ENCODE measurements at places on chromosomes 16 and 17. TPM values are rescaled to one million over a fixed set of nuclear protein-coding genes. Genes with fewer than 3 reads are reported as not detected.

MFAP4 gene
- total RNA-seq = not detected

PITPNM3 gene
- 0.15 TPM for total RNA-seq

OR4D1 gene
- not detected for total RNA-seq

DNA sequence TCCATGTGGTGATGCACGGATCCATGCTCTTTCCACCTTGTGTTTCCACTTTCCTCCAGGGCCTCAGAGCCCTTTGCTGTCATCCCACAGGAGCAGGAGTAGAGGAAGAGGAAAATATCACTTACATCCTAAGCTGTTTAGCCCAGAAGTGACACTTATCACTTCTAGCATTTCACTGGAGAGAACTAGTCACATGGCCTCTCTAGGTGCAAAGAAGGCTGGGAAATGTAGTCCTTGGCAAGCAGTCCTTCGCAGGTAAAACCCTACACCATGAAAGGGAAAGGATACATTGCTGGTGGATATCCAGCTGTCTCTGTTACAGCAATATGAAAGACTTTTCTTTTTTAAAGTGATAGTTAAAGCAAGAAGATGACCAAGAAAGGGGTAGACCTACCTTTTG is 185.9 kb downstream of the RGS9 start:
- no peak for DNase-seq
